ENCODE measurements at places on chromosomes 1 and 21.

DNA sequence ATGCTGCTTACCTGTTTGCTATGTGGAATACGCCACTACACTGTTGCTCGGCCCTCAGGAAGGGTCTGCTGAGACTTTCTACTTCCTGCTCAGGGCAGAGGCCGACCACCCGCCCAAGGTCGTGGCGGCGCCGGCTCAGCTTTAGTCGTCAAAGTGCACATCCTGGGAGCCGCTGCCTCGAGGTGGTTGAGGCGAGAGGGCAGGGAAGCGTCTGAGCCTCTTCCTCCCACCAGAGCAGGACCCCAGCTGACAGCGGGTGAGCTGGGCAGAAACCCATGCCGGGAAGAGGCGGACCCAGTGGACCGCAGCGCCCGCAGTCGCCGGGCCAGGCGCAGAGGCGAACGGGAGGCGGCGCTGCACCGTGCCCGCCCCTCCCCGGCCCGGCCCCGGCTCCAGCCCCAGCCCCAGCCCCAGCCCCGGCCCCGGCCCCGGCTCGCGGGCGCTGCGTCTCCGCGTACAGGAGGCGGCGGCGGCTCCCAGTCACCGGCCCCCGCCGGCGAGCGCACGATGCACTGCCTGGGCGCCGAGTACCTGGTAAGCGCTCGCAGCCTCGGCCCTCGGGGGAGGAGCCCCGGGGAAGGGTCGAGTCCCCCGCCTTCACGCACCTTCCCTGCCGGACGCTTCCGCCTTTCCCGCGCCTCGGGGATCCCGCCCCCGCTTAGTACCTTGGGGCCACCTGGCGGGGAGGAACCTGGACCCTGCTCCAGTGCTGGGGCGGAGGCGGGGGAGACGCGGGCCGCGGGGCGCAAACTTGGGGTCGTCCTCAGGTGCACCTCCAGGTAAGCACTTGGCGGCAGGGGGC lies at the start of gene SLC44A3:
TSS of gene SLC44A3 (plus strand) at position 413 of the 802 bp plus-strand sequence. CDS start at position 508, 95 bp downstream.
- DNase-seq = no peak

GRCh38 chr1:227746676-227747075 lies 11.4 kb downstream of the SNAP47 start:
- DNase-seq = no peak

DNA sequence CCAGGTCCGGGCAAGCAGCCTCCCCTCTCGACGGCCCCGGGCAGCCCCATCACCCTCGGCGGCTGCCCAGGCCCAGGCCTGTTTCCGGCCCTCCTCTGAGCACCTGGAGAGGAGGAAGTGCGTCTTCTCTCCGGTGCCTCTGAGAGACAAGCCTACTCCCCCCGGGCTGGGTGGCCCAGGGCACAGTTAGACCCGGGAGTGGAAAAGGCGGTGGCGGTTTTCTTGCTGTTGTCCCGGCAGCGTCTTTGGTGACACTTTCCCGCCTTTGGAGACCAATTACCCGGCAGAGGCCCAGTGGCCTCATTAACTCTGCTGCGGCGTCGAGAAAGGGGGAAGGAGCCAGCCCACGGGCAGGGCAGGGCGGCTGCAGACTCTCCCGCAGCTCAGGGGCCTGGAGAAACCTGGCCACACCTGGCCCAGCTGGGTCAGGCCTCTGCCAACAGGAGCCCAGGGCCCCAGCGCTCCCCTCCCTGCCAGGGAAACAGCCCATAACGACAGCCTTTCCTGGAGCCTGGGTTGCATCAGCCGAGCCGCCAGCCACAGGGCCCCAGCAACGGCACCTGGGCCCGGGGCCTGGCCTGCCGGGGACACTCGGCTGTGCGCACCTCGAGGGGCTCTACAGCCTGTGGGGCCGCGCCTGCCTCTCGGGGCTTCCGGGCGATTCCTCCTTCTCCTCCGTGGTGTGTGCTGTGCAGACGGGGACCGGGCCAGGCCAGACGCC lies 28.4 kb upstream of the C1orf159 start:
- DNase-seq = peak; percentile 20

DNA sequence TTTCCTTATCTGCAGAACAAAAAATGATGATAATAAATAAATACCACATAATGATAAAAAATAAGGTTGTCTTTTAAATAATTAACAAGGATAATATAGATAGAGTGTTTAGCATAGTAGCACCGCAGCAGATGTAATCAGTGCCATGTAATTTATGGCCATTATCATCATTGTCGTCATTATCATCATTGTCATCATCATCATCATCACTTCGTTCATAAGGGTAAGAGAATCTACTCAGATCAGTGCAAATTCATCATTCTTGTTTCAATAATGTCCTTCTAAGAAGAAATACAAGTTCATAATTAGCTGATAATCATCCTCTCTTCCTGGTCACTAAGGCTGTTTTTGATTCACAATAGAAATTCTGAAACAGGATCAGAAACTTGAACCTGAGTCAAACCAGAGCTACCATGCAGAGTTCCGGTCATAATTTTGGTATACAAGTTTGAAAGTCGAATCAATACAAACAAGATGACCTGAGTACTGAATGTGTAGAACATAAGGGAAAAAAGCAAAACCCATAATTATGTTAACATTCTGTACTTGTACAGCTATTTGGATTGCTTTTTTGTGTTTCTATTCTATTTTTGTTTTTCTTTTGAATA lies 172.0 kb downstream of the LRRC40 start:
- no peak for DNase-seq

DNA sequence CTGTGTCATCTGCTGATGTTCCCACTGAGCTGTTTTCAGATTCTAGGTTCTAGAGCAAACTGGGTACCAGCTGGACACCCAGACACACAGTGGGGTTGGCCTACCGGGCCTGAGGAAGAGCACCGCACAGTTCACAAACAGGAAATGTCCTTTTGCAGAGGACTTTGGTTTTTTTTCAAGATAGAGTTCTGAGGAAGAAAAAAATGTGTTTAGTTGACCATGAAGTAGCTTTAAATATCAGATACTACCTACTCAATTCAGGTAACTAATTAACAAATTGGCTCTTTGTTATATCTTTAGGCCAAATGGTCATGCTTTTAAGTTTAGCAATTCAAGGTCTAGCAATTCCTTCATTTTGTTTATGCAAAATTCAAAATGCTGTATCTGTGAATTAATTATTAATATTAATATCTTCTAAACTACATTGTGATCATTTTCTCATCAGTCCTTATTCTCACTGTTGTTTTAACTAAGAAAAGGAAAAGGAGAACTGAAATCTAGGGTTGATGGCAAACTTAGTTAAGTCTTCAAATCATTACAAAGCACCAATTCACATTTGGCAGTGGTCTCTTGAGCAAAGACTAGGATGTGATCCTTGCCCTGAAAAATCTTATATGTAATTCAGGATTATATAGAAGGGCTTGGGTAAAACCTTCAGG lies 17.2 kb upstream of the NCF2 start:
- DNase-seq = no peak

- no peak for DNase-seq
Observed at GRCh38 chr21:45950740-45951515, 30.6 kb upstream of the COL6A1 start.

DNA sequence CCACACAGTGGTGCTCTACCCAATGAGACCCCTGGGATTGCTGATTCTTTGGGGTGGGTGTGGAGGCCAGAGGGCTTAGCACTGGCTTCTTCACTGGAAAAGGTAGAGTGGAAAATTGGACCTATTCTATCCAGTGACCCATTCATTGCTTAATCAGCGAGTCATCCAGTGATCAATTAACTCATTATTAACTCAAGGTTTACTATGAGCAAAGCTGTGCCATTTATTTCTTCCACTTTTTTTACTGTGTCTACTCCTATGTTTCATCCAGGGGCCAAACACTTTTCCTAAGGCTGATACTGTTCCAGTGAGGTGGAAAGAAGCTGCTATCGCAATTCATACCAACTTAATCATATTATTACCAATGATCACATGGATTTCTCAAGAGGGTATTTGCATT lies 363.9 kb downstream of the RPS6KC1 start:
- no peak for DNase-seq

GRCh38 chr1:153849487-153850185 lies 73.1 kb downstream of the GATAD2B start:
- DNase-seq = no peak

DNA sequence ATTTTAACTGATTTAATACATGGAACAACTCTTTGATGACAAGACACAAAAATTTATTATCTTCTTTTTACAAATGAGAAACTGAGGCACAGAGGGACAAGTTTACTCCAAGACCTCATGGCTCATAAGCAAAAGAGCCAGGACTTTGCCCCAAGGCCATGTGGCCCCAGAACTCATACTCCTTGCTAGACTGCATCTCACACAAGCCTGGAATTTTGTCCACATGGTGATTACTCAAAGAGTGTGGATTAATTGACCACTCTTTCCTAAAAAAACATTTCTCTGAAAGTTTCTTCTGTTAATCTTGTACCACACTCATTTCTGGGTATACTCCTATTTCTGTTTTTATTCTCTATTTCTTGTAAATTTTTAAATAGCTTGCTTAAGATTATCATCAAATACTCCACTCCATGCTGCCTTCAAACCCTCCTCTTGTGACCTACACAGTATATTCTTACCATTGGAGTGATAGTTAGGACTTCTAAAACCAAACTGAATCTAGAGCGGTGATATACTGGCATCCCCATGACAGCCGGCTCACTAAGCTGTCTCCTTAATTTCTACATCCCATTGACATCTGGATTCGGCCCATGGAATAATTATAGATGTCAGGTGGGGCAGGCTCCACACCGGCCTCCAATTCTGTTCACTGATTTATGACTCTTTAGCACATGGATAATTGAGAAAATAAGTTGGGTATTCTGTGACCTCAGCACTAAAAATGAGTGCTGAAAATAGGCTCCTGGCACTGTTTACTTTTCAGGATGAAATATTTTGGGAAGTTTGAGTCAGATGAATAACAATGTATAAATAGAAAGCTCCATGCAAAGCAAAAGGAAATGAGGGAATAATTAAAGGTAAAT lies 16.1 kb downstream of the RGS4 start:
- no peak for DNase-seq

DNA sequence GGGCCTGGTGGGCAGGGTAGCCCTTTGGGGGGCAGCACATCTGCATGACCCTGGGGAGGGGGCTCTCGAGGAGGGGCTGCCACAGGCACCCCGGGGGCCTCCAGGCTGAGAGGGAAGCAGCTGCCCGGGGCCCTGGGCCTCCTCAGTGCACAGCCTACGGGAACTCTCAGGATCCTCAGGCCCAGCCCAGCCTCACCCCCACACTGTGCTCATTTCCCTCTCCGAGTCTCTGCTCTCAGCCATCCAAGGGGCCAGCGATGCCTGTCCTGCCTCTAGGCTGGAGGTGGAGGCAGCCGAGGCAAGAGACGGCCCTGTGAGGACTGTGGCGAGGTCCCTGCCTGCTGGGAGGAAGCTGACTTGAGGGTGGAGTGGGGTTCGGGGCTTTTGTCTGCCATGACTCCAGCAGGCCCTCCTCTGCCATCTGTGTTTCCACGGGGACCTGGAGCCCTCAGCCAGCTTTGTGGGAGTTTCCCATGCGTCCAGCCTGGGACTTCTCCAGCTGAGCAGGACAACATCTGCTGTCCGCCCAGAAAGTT lies 7.2 kb upstream of the PLEKHG5 start:
- no peak for DNase-seq
